Cardiac muscle cell (in vitro differentiated cells and primary cell): ENCODE measurements at places on chromosomes 1 and 21.

GRCh38 chr1:16907870-16908758, 12.3 kb downstream of the RNU1-2 start:
- DNase-seq = no peak

DNA sequence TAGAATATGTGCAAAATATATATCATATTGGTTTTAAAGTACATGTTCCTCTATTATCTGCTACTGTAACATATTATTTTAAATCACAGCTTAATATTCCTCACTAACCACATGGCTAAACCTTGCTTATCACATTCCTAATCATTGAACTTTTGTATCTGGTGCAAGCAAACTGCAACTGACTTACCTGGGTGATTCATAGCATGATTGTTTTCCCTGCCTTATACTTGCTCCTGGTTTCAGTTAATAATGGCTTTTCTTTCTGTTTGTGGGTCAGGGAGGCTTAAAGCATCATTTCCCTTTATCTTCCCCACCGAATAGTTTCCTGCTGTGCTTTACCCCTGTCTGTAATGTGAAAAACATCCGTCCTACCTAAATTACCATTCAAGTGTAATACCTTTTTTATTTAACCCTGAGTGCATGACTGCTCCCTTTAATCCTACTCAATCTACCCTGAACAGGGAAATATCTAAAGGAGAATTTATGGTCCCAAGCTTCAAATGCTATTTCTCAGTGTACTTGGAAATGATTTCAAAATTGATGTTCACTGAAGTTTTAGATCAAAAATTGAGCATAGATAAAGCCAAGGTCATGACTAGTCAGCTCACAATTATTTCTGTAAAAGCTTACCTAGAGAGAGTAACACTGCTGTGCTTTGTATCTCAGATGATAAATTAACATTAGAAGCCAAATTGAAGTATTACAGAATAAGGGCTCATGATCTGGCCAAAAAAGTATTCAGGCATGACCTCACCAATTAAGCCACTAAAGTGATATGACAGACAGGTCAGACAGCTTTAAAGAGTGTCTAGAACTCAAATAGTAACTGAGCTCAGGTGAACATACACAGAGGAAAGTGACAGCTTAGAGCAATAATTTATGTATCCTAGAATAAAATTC, 507.1 kb downstream of the BRINP3 start:
- no peak for DNase-seq

- DNase-seq = no peak
Measured at GRCh38 chr1:234765672-234766071, 155.7 kb upstream of the IRF2BP2 start.

DNA sequence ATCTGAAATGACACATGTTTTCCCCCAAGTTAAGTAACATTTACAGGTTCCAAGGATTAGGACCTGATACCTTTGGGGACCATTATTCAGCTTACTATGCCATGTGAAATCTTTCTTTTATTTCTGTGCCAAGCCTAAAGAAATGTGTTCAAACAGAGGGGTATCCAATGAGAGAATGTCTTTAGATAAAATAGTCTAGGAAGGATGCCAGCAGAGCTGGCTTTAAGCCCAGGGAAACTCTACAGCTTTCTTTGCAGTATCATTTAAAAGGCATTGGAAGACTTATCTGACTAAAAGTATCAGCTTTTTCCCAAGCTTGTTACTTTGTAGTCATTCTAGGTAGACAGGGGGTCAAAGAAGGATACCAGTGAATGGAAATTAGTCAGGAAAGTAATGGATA, 860.4 kb downstream of the PLA2G4A start:
- no peak for DNase-seq

GRCh38 chr1:37473431-37474045, 842 bp upstream of the ZC3H12A start:
- DNase-seq = no peak

DNA sequence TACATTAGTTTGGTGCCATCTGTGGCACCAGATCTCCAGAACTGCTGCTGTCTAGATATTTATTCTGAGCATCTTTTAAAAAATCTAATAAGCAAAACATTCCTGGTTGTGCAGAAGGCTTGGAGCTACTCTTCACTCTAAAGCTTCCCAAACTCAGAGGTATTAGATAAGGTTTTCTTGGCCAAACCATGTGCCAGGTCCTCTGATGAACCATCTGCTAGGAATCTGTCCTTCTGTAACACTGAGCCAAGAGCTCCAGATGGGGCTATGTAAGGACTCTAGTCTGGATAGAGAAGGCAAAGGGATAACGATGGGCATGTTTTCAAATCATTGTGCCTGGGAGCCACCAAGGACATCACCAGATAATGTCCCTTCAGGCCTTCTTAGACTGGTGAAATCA, 410.6 kb downstream of the NTNG1 start:
- DNase-seq = no peak

- DNase-seq = no peak
Measured at GRCh38 chr1:5959087-5959486, 33.1 kb downstream of the NPHP4 start.

DNA sequence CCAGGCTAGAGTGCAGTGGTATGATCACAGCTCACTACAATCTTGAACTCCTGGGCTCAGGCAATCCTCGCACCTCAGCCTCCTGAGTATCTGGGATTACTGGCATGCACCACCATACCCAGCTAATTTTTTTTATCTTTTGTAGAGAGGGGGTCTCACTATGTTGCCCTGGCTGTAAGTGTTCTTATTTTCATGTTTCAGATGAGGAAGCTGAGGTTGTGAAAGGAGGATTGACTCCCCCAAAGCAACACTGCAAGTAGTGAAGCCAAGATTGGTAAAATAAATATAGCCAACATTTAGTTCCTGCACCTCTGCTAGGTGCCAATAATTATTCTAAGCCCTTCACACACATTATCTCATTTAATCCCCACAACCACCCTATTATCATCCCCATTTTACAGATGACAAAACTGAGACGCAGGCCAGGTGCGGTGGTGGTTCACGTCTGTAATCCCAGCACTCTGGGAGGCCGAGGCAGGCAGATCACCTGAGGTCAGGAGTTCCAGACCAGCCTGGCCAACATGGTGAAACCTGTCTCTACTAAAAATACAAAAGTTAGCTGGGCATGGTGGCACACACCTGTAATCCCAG, 2.1 kb downstream of the PMVK start:
- no peak for DNase-seq

- no peak for DNase-seq
Measured at GRCh38 chr1:162977944-162978568, 91.1 kb upstream of the RGS4 start.

DNA sequence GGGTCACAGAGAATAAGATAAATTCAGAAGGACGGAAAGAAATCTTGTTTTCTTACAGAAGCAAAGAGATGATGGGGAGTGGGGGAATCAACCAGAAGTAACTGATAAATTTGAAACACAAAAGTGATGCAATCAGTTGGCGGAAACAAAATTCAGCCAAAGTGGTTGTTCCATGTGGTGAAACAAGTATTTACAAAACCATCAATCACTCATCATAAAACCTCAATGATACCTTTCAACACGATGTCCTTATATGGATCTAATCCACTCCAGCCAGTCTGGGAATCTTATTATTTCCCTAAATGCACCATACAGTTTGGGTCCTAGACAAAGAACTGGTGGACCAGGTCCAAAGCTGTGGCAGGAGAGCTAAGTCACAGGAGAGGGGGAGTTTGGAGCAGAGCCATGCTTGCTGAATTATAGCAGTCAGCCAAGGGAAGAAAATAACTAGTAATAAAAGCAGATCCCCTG, 303.8 kb upstream of the LRRC7 start:
- peak; percentile 78 for DNase-seq

DNA sequence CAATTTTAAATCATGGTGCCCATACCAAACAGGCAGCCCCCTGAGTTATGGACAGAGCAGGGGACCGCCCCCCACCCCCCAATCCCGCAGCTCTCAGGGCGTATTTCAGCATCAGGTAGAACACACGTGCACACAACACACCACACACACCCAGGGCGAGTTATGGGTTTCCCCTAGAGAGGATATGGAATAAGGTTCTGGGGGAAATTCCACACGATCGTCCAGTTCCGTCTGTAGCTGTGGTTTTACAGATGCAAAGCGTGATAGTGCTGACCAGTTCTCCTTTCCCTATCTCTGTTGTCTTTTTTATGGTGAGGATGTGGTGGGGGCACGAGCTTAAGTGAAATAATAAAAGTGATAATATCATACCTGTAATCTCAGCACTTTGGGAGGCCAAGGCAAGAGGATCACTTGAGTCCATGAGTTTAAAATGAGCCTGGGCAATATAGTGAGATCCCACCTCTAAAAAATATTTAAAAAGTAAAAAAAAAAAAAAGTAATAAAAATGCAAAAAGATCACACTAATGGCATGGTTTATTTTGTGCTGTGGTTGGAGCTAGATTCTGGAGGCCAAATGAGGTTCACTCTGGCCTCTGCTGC, 25.1 kb downstream of the C2CD2 start:
- no peak for DNase-seq

DNA sequence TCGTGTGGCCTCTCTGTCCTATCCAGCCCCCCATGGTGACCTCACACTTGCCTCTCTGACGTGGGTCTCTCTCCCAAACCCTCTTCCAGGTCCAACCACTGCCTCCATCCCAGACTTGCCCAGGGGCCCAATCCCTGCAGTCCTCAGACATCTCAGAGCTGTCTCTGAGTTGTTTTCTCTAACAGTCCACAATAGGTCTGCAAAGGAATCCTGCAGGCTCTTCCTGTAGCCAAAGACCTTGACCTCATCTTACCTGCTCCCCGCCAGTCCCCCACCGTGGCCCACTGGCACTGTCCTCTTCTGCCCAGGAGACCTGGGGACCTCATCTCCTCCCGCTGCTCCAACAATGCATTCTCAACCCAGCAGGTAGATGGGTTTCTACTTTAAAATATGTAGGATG, 10.0 kb downstream of the RNF187 start:
- no peak for DNase-seq

DNA sequence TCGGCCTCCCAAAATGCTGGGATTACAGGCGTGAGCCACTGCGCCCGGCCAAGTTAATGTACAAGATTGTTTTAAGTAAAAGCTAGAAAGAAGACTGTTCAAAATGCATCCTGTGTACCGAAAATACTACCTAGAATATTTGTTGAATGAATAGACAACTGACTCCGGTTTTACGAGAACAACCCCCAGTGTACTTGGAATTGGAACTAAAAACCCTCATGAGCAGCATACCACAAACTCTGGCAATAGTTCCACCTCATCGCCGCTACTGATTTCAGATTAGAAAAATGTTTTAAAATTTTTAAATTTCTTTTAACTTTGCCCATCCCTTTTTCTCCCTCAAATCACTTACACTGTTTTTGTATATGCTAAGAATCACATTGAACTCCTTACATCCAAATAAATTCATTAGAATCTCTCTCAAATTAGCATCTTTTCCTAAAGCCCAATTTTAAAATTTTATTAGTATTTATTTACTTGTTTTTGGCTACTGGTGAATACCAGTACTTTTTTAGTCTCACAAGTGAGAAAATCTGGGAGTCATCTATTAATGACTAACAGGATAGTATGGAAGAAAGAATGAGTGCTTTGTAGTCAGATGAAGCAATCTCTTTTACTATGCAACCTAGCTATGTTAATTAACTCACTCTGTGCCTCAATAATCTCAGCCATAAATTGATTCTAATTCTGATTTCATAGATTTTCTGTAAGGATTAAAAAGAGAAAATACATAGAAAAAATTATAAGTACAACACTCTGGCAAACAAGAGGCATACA, 95.1 kb downstream of the GPATCH2 start:
- DNase-seq = peak; percentile 42

GRCh38 chr21:44709426-44710293, 1.7 kb downstream of the TSPEAR start:
- DNase-seq = peak; percentile 8

GRCh38 chr1:212225871-212226302, 59.3 kb upstream of the PPP2R5A start:
- no peak for DNase-seq

GRCh38 chr1:8651236-8651890, 166.1 kb downstream of the RERE start:
- DNase-seq = no peak

- DNase-seq = no peak
Measured at GRCh38 chr1:43447891-43448708, 5.6 kb downstream of the HYI start.

- DNase-seq = peak; percentile 30
Measured at GRCh38 chr1:59057211-59057694, 239.6 kb upstream of the FGGY start.

DNA sequence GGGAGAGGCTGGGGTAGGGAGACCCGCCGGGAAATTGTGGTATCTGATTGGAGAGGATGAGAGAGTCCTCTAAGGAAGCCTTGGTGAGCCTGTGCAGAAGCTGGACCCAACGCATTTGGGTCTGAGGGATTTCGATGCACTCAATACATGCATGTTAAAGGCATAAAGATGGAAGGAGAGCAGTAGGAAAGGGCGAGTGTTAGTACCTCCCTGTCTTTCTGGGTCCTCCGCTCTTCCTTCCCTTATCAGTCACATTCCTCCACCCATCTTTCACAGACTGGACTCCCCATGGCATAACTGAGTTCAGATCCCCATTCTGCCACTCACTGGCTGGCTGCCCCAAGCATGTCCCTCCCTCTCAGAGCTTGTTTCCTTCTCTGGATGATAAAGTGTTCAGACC, 7.3 kb downstream of the RGS16 start:
- no peak for DNase-seq

DNA sequence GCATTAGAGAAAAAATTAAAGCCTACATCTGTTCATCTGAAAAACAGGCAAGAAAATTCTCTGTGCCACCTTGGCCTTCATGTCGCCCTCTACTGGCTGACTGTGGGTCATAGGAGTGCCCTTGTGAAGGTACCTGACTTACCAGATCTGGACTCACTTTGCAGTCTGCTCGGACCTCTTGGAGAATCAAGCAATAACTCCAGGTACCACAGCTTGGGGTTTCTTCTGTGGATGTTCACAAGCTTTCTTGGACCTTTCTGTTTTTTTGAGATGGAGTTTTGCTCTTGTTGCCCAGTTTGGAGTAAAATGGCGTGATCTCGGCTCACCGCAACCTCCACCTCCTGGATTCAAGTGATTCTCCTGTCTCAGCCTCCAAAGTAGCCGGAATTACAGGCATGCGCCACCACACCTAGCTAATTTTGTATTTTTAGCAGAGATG, 2.4 kb upstream of the PRAMEF18 start:
- no peak for DNase-seq

DNA sequence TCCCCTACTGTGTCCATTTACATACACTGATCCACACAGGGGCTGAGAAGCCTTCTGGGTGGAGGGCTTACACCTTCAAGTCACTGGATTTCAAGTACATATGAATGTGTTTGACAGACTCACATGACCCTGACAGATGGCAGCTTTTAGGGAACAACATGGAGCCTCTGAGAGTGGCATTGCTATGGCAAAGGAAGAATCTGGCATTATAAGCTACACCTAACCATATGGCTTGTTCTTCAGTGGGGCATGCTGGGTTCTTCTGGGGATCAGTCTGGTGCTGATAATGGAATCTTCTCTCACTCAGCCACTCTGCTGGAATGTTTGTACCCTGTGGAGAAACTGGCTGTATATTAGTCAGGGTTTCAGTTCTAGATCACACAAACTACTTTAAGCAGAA, 68.5 kb upstream of the PDE4B start:
- no peak for DNase-seq

- DNase-seq = no peak
Measured at GRCh38 chr1:164683235-164683634, 124.3 kb downstream of the PBX1 start.
